ENCODE measurements at places on chromosomes 6 and 20.

DNA sequence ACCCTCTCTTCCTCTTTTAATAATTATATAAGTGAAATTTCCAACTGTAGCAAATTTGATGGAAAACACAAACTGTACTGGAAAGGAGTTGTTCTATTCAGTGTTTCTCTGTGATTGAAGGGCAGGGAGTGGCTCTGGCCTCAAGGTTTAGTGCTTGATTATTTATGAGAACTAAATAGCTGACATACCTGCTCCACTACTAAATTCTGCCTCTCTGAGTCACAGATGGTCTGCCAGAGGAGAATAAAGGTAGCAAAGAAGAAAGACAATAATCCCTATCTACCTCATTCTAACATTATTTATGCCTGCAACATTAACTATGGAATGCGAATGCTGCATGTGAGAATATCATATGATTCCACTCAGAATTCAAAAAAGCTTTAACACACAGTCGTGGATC lies 9.3 kb downstream of the BMP5 start:
- no peak for DNase-seq

GRCh38 chr20:8129211-8129976 lies 2.7 kb upstream of the PLCB1 start:
- DNase-seq = no peak

GRCh38 chr6:30557683-30557981 lies 537 bp downstream of the PRR3 start:
- no peak for DNase-seq

GRCh38 chr6:71913444-71914234 lies 27.3 kb downstream of the RIMS1 start:
- no peak for DNase-seq

DNA sequence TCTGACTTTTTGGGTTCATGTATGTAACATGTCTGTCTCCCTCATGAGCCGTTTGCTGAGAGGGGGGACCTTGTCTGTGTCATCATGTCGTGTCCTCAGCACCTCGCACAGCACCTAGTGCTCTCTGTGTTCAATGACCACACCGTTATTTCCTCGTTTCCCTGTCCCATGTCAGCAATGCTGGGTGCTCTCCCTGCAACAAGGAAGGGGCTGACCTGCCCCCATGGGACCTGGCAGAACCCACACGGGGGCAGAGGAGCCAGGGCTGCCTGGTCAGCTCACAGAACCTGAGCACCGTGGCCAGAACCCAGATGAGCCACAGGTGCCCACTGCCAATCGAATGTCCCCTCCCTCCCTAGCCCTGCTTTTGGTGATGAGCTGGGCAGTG lies 7.3 kb downstream of the ADA start:
- DNase-seq = no peak

GRCh38 chr6:158040051-158040803 lies 58.6 kb downstream of the SYNJ2 start:
- no peak for DNase-seq

Data from CD4-positive, alpha-beta memory T cell (primary cell).